ENCODE measurements at places on chromosomes 5 and 9. TPM values are rescaled to one million over a fixed set of nuclear protein-coding genes. Genes with fewer than 3 reads are reported as not detected.
A peak's percentile ranks its signal among the peaks of the same experiment; 100 is the strongest.

The PPP1R2B gene
- not detected for total RNA-seq

GRCh38 chr9:106757514-106757913, 105.5 kb upstream of the ZNF462 start:
- no peaks in the 10 kb centered on the region for H3K27me3 ChIP-seq
- no peak overlapping the region for H3K27ac ChIP-seq
- H3K36me3 ChIP-seq: no peaks in the 10 kb centered on the region

DNA sequence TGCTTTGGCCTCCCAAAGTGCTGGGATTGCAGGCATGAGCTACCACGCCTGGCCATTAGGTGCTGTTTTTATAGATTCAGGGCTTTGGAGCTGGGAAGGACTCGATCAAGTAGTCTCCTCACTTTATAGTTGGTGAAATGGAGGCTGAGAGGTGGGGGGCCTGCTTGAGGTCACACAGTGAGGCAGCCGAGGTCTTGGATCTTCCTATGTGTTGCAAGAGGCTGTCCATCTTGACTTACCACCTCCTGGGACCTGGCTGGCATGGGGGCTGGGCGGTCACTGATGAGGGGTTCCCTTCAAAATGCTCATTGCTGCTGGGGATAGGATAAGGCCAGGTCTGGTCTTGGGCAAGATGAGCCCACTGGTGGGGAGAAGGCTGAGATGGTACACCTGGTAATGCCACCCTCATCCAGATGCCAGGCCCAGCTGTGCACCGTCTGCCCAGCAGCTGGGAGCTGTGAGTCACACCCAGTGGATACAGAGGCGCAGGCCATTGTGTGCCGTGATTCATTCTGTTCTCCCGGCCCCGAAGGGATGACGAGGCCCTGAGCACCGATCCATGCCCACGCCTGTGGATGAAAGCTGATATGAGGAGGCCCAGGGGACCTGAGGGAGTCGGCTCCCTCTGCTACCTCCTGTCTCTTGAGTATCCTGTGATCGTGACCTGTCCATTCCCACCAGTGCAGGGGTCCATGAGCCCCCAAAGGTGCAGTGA, 10.5 kb upstream of the NDST1 start:
- no peaks in the 10 kb centered on the region for H3K27me3 ChIP-seq
- peak; percentile 87 for DNase-seq
- no peak overlapping the region for H3K4me3 ChIP-seq
- no peaks in the 10 kb centered on the region for H3K36me3 ChIP-seq
- H3K4me1 ChIP-seq: no peaks in the 10 kb centered on the region

DNA sequence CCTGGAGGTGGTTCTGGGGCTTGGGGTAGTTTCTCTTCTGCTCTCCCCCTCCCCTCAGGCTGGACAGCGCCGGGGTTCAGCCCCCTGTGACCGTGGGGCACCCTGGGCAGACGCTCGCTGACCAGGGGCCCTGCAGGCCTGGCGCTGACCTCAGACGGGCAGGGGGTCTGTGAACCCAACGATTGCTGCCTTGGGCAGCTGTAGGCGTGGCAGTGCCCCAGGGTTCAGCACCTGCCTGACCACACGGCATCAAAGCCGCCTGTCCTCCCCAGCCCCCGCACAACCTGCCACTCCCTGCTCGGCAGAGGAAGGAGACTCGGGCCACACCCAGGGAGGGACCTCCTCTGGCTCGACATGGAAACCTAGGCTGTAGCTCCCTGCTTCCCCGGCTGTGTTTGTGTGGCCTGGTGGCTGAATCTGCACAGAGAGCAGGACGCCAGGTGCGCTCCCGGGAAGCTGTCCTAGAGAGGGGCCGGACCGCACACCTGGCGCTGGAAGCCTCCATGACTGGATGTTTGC, 12.2 kb downstream of the LCN12 start:
- no peak for DNase-seq
- peaks cover 19% of the 10 kb centered on the region for H3K27me3 ChIP-seq
- no peak overlapping the region for H3K27ac ChIP-seq
- no peak overlapping the region for H3K4me3 ChIP-seq
- no peaks in the 10 kb centered on the region for H3K36me3 ChIP-seq

GRCh38 chr5:159837860-159838259, 78.4 kb upstream of the ADRA1B start:
- H3K36me3 ChIP-seq: no peaks in the 10 kb centered on the region
- no peak overlapping the region for H3K4me3 ChIP-seq
- DNase-seq: no peak
- no peaks in the 10 kb centered on the region for H3K27me3 ChIP-seq
- H3K4me1 ChIP-seq: no peaks in the 10 kb centered on the region

GRCh38 chr9:30058463-30058862, 2326.0 kb upstream of the ACO1 start:
- H3K36me3 ChIP-seq: no peaks in the 10 kb centered on the region
- no peak overlapping the region for H3K4me3 ChIP-seq
- DNase-seq: no peak

DNA sequence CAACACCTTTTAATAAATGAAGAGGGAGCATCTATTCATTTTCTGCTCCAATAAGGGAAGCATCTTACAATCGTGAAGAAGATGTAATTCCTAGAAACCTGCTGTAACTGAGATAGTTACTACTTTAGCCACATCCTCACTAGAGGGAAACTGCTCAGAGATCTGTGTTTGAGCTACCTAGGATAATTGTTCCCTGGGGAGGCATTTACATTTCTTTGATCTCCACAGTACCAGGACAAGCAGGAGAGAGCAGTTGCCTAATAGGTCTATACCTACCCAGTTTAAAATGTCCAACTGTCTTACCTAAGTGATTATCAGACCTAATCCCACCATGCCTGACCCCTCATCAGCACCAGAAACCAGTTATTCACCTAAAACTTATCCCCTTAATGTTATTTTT, 196.9 kb downstream of the TUSC1 start:
- H3K27me3 ChIP-seq: no peaks in the 10 kb centered on the region
- no peaks in the 10 kb centered on the region for H3K4me1 ChIP-seq
- H3K36me3 ChIP-seq: no peaks in the 10 kb centered on the region
- no peak overlapping the region for H3K4me3 ChIP-seq
- no peak for DNase-seq

DNA sequence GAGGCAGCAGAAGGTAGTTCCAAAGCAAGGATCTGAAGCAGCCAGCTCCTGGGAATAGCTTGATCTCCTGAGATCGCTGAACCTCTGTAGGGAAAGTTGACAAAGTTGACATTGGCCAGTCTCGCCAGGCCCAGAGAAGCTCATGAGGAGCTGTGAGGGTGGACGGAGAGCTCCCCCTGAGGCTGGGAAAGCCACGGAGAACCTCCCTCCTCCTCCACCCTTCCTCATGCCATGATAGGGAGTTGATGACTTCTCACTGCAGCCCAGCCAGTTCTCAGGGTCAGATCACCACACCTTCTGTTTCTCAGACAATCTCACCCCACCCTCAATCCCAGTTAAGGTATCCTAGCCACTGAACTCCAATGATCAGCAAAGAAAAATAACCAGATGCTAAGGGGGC, 30.4 kb upstream of the KCNV2 start:
- H3K27me3 ChIP-seq: no peaks in the 10 kb centered on the region
- no peak for DNase-seq
- no peaks in the 10 kb centered on the region for H3K36me3 ChIP-seq
- H3K27ac ChIP-seq: no peak overlapping the region
- no peak overlapping the region for H3K4me3 ChIP-seq
